Body of pancreas (tissue), 4 donors: ENCODE measurements at places on chromosomes 2 and 18. TPM values are rescaled to one million over a fixed set of nuclear protein-coding genes. Genes with fewer than 3 reads are reported as not detected.

DNA sequence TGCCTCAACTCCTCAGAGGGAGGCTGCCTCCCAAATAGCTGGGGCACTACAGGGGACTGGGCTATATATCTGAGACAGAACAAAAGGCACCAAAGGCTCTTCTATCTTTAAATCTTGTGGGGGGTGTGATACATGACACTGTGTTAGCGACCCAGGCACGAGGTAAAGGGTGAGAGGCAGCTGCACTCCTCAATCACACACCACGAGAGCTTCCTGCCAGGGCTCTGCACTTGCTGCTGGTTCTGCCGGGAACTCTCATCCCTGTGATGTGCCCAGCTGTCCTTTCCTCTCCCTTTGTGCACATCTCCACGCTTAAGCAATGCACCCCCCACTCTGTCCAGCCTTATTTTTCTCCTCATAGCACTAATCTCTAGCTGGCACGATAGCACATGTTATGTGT lies 32.4 kb downstream of the NPC1 start:
- no peak overlapping the region for H3K27ac ChIP-seq
- no peaks in the 10 kb centered on the region for H3K27me3 ChIP-seq
- no peak for DNase-seq
- no peaks in the 10 kb centered on the region for H3K4me1 ChIP-seq

DNA sequence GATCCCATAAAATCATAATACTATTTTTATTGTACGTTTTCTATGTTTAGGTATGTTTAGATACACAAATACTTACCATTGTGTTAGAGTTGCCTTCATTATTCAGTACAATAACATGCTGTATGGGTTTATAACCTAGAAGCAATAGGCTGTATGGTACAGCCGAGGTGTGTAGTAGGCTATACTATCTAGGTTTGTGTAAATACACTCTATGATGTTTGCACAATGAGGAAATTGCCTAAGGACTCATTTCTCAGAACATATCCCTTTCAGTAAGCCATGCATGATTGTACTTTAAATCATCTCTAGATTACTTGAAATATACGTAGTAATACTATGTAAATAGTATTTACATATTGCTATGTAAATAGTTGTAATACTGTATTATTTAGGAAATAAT lies 156.7 kb downstream of the CDCA7 start:
- no peaks in the 10 kb centered on the region for H3K4me1 ChIP-seq
- no peaks in the 10 kb centered on the region for H3K36me3 ChIP-seq

- H3K4me1 ChIP-seq, result peaks cover 27% of the 10 kb centered on the region
- DNase-seq, result peak; percentile 27
- H3K36me3 ChIP-seq, result peaks cover 2% of the 10 kb centered on the region
- no peaks in the 10 kb centered on the region for H3K27me3 ChIP-seq
- H3K4me3 ChIP-seq, result no peak overlapping the region
- H3K27ac ChIP-seq, result peak overlapping the region; percentile 56
Observed at GRCh38 chr2:11819235-11819729, 72.8 kb downstream of the LPIN1 start.

GRCh38 chr2:177010861-177011260 lies 201.7 kb upstream of the HNRNPA3 start:
- no peak overlapping the region for H3K4me3 ChIP-seq
- no peaks in the 10 kb centered on the region for H3K36me3 ChIP-seq
- no peaks in the 10 kb centered on the region for H3K27me3 ChIP-seq

- no peak for DNase-seq
- no peaks in the 10 kb centered on the region for H3K4me1 ChIP-seq
- no peak overlapping the region for H3K27ac ChIP-seq
- H3K27me3 ChIP-seq, result no peaks in the 10 kb centered on the region
- H3K36me3 ChIP-seq, result no peaks in the 10 kb centered on the region
Observed at GRCh38 chr2:192419786-192420185, 225.1 kb upstream of the TMEFF2 start.

GRCh38 chr2:1233281-1233680 lies 180.0 kb upstream of the TPO start:
- H3K4me1 ChIP-seq, result no peaks in the 10 kb centered on the region
- H3K27ac ChIP-seq, result no peak overlapping the region
- H3K27me3 ChIP-seq, result no peaks in the 10 kb centered on the region
- H3K4me3 ChIP-seq, result no peak overlapping the region

GRCh38 chr2:71800851-71801250 lies 346.8 kb downstream of the CYP26B1 start:
- H3K36me3 ChIP-seq, result no peaks in the 10 kb centered on the region
- H3K4me1 ChIP-seq, result no peaks in the 10 kb centered on the region
- H3K27me3 ChIP-seq, result no peaks in the 10 kb centered on the region

GRCh38 chr2:64863097-64863820 lies 125.9 kb upstream of the SLC1A4 start:
- peaks cover 34% of the 10 kb centered on the region for H3K4me1 ChIP-seq
- H3K36me3 ChIP-seq, result no peaks in the 10 kb centered on the region
- no peaks in the 10 kb centered on the region for H3K27me3 ChIP-seq
- DNase-seq, result no peak
- no peak overlapping the region for H3K27ac ChIP-seq

- H3K27me3 ChIP-seq, result no peaks in the 10 kb centered on the region
- no peak overlapping the region for H3K4me3 ChIP-seq
- no peak for DNase-seq
- H3K4me1 ChIP-seq, result no peaks in the 10 kb centered on the region
Observed at GRCh38 chr2:69203166-69203985, 183.7 kb downstream of the GFPT1 start.

DNA sequence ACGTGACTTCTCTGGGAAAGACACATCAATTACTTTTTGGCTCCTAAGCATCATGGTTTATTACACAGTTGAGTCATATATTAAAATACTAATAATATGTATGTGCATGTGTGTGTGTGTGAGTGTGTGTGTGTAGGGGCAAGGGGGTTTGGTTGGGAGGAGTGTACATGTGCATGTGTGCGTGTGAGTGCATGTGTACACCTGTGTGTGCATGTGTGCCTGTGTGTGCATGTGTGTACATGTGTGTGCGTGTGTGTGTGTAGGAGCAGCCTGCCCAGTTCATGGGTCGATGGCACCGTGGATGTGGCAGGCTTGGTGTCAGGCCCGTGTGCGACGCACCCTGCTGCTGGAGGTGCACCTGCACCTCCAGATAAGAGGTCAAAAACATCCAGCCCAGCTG lies 99.0 kb upstream of the SNTG2 start:
- H3K36me3 ChIP-seq, result no peaks in the 10 kb centered on the region
- no peaks in the 10 kb centered on the region for H3K27me3 ChIP-seq
- H3K27ac ChIP-seq, result no peak overlapping the region
- H3K4me1 ChIP-seq, result no peaks in the 10 kb centered on the region
- H3K4me3 ChIP-seq, result no peak overlapping the region
- no peak for DNase-seq

GRCh38 chr2:233847248-233847898 lies 7.0 kb downstream of the HJURP start:
- no peak overlapping the region for H3K27ac ChIP-seq
- H3K4me1 ChIP-seq, result no peaks in the 10 kb centered on the region
- H3K4me3 ChIP-seq, result no peak overlapping the region
- no peak for DNase-seq
- H3K36me3 ChIP-seq, result no peaks in the 10 kb centered on the region
- H3K27me3 ChIP-seq, result no peaks in the 10 kb centered on the region

- DNase-seq, result no peak
- no peak overlapping the region for H3K4me3 ChIP-seq
- no peaks in the 10 kb centered on the region for H3K4me1 ChIP-seq
- no peaks in the 10 kb centered on the region for H3K36me3 ChIP-seq
Observed at GRCh38 chr18:33161131-33161530, 279.4 kb downstream of the CCDC178 start.

GRCh38 chr18:11828786-11829432 lies 22.3 kb upstream of the CHMP1B start:
- DNase-seq, result no peak
- no peaks in the 10 kb centered on the region for H3K4me1 ChIP-seq
- no peaks in the 10 kb centered on the region for H3K36me3 ChIP-seq
- no peak overlapping the region for H3K4me3 ChIP-seq
- H3K27ac ChIP-seq, result no peak overlapping the region

DNA sequence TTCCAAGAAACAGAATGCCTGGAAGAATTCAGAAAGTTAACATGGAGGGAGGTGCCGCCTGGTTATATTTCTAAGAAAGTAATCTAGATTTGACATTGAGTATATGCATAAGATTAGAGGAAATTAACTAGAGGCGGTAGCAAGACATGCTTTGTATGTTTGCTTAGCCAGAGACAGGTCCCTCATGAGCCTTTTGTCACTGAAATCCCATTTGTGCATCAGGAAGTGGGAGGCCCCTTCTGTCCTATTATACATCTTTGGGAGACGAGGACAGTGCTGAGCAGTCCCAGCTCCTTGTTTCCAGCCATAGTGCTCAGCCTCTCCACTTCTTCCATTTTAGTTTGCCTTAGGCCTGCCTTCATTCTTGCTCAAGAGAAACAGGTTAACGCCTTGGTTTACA lies 115.4 kb upstream of the LHCGR start:
- no peaks in the 10 kb centered on the region for H3K4me1 ChIP-seq
- DNase-seq, result no peak
- no peak overlapping the region for H3K4me3 ChIP-seq
- H3K36me3 ChIP-seq, result no peaks in the 10 kb centered on the region
- no peaks in the 10 kb centered on the region for H3K27me3 ChIP-seq
- H3K27ac ChIP-seq, result no peak overlapping the region

HNMT gene
- total RNA-seq, result 52.1 TPM

AQP12B gene
- 392 TPM for total RNA-seq

CCDC121 gene
- 2.1 TPM for total RNA-seq

ATP8B1 gene
- 18.5 TPM for total RNA-seq

STARD6 gene
- total RNA-seq, result not detected
